ENCODE measurements at places on chromosomes 6 and 20.

- DNase-seq: no peak
Measured at GRCh38 chr6:167962711-167963110, 34.8 kb upstream of the KIF25 start.

- no peak for DNase-seq
Measured at GRCh38 chr20:19185083-19185482, 27.4 kb upstream of the SLC24A3 start.

- DNase-seq: no peak
Measured at GRCh38 chr6:66496659-66497058, 789.6 kb upstream of the EYS start.

DNA sequence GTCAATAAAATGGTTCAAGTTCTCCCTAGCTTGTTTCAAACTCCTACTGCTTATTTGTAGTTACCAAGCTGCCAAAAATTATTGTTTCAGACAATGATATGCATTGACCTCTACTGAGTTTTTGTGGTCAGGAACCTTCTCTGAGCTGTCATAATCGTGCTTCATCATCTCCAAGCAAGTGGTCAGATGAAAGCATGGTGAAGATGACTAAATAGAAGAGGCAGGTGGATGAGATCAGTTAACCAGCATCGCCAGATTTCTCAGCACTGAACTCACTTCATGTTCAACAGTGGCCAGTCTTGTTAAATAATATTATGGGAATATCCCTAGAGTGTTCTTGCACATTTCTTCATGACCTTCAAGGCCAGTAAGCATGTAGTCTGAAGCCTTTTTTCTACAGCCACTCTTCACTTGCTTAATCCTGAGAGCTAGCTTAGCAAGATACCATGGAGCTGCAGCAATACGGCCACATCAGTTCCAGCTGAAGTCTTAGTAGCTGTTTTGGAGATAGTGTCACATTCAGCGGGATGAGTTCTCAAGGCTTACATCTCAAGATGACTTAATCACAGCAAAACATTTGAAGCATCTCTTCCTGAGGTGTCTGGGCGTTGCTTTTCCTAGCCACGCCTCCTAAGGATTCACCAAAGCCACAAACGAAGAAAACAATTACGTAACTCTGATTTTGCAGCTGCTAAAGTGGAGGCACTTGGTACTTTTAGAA, 101.6 kb upstream of the TMEM30A start:
- DNase-seq: no peak

DNA sequence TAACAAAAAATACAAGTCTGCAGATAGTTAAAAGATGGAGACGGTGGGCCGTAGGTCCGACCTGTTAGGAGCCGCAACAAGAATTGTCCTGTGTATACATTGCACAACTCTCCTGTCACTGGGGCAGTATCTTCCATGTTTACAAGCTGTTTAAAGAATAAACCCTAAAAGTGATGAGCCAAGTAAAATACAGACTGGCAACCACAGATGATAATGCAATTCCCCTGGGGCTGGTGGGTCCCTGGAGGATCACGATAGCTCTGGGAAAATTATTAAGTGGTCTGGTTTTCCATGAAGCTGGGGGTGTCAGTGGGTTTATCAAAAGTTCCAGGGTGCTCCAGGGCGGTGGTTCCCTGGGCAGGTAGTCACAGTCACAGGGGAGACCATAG, 8.1 kb upstream of the FAM50B start:
- DNase-seq: no peak

DNA sequence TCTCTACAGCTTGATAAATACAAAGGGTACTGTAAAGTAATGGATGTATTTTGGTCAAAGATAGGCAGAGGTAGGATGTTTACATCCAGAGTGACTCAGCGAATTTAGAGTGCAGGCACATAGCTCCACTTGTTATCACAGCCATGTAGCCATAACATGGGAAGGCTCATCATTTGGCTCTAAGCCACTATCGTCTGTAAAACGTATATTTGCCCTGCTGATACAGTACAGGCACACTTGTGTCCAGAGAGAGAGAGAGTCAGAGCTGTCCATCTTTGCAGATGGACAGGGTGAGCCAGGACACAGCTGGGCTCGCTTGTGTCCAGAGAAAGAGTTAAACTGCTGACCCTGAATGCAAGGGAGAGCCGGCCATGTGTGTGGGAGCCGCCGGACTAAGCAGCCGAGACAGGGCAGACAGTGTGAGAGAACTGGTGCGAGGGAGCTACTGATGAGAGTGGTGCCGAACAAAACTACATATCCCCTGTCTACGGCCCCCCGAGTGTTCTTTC, 619.0 kb downstream of the DOK5 start:
- no peak for DNase-seq

DNA sequence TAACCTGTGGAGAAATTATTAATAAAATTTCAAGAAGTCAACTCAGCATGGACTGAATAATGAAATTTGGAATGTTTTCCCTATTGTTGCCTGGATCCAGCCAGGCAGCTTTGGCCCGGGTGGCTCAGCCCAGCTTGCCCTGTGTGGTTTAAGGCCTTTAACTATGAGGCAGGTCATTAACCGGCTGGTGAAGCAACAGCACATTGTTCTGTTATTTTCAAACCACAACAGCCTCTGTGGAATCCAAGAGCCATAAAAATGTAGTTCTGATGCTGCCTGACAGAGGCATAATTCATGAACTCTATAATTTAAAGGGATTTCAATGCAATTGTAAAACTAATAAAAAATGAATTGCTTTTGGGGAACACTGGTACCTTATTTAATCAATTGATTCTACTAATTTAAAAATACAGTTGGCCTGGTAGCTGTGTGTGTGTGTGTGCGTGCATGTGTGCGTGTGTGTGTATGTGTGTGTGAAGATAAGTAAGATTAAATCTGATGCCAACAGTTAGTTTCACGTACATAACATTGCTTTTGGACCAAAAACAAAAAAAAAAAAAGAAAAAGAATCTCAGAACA, 117.7 kb downstream of the RPS12 start:
- no peak for DNase-seq

GRCh38 chr6:75044846-75045245, 161.0 kb downstream of the COL12A1 start:
- DNase-seq: no peak

DNA sequence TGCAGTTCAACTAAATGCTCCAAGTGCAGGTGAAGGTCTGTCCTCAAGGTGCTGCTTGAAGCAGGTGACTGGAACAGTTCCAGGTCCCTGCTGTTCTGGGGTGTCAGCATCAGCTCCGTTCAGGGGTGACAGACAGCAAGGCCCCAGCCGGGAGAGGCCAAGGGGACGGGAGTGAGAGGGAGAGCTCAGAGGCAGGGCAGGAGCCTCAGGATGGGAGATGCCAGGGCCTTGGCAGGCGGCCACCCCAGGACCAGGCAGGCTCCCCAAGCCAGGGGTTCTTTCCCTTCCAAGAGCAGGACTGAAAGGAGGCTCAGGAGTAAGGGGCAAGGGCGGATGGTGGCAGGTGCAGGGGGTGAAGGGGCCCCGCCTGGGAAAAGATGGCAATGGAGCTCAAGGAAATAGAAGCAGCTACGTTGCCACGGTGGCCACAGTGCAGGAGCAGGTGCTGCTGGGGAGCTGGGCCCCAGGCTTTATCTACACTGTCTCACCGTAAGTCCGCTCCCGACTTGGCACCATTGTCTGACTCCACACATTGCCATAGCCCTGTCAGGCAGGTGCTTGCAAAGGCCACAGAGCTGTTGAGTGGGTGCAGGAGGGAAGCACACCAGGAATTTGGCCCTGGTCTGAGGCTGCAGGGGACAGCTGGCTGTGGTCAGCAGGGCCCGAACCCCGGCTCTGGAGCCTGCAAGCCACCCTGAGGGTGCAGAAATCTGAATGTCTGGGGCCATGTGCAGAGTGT, 43.1 kb downstream of the ERMARD start:
- DNase-seq: no peak

DNA sequence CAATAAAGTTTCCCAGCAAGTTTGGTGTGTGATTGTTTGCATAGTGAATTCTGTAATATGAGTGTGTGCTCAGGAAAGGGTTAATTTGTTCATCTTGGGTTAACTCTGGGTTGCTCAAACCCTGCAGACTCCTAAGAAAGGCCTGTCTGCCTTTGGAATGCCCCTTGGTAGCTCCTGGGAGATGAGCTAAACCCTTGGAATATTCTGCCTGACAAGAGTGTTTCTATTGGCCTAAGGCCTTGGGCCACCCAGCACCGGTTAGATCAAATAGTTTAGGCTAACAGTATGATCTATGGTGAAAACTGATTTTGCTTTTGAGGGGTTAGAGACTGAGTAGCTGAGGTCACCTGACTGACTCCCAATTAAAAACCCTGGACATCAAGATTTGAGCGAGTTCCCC, 248.3 kb downstream of the GRM1 start:
- DNase-seq: no peak

GRCh38 chr6:30795549-30796293, 51.4 kb upstream of the IER3 start:
- no peak for DNase-seq

GRCh38 chr6:34142061-34142998, 3.6 kb downstream of the GRM4 start:
- peak; percentile 83 for DNase-seq

DNA sequence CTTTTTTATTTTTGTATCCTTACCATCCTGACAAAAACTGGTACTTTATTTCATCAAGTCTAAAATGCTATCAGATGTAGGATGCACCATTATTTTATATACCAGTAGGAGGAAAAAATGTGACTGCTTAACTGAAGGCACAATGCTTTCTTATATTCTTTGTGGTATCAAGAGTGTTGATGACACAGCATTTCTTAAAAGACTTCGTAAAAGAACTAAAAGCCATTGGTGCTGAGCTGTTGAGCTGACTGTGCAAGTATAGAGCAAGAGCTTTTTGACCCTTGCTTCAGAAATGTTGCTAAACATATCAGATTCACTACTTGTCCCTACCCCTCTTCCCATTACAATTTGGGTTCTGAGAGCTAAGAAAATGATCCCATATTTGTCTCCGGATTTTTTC, 17.5 kb downstream of the SF3B5 start:
- no peak for DNase-seq

- no peak for DNase-seq
Measured at GRCh38 chr6:168130168-168130696, 51.2 kb upstream of the FRMD1 start.

DNA sequence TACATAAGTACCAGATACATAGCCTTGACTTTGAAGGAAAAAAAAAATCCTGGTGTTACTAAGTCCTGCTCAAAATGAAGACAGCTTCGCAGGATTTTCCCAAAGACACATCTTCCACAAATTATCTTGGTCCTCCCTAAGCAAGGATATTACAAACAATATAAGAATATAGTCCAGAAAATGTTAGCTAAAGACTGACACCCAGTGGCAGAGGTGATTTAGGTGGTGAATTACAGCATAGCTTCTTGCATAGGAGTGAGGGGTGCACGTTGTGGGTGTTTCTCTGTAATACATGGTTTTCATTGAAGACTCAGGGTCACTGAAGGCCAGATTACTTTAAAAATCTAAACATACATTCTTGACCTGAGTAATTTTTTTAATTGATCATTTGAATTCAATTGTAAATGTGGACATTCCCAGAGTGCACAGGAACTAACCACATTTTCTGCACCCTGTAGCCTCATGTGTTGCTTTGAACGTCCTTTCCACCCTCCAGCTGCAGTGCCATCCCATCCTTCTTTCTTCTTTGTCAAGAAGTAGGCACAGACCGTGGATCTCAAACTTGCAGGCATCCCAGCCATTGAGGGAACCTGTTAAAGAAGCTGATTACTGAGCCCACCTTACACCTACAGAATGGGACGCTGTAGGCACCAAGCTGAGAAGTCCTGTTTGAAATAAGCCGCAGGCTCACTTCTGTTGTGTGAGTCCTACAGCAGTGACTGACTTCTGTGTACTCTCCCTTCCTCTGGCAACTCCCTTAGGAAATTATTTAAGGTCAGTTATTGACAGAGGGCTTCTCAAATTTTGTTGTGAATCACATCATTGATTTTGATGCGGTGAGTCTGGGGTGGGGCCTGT, 102.6 kb downstream of the PERP start:
- no peak for DNase-seq

- DNase-seq: no peak
Measured at GRCh38 chr6:135811170-135811569, 40.3 kb upstream of the PDE7B start.

DNA sequence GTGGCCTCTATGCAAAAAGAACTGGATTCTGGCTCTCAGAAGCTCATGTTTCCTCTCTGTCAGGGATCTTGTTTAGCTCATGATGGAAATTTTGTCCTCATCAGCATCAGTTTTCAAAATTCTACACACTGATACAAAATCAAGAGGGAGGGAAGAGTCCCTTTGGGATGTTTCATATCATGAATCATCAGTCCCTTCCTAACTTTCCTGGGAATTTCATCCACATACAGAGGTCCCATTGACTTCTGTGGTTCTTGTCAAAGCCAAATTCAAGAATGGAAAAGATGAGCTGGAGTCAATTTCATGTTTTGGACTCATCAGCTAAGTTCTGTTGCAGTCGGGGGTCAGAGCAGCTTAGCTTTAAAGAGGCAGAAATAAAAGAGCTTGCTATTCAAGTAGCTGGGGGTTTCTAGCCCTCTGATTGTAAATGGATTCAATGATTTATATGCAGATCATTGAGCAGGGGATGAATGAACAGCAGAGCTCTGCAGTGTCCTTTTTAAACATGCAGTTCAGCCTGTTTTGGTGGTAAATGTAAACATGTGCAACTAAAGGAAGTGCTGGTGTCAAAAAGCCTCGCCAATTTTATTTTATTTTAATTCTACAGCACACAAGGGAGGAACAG, 21.3 kb upstream of the TMEM14A start:
- no peak for DNase-seq

DNA sequence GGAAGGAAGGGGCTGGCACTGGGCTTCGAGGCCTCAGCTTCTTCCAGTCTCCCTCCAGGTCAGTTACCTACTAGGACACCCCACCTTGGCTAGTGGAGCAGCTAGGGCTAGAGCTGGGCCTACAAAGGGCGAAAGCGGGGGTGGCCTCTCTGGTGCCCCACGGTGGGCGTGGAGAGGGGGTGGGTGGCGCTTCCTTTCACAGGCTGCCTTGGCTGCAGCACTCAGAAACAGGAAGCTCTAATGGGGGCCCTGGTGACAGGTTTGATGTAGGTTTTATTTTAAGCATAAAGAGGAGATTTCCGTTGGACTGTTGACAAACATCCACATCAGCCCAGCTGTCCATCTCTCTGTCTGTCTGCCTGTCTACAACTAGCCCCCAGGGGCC, 13.4 kb downstream of the FAM110A start:
- DNase-seq: no peak

DNA sequence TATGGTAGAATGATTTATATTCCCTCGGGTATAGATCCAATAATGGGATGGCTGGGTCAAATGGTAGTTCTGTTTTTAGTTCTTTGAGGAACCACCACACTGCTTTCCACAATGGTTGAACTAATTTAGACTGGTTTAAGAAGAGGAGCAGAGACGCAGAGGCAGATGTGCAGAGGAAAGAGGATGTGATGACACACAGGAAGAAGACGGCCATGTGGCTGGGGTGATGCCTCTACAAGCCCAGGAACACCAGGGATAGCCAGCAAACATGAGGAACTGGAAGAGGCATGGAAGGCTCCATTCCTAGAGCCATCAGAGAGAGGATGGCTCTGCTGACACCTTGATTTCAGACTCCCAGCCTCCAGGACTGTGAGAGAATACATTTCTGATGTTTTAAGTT, 218.3 kb upstream of the DTNBP1 start:
- DNase-seq: no peak
